ENCODE measurements at places on chromosomes 2 and 18.

DNA sequence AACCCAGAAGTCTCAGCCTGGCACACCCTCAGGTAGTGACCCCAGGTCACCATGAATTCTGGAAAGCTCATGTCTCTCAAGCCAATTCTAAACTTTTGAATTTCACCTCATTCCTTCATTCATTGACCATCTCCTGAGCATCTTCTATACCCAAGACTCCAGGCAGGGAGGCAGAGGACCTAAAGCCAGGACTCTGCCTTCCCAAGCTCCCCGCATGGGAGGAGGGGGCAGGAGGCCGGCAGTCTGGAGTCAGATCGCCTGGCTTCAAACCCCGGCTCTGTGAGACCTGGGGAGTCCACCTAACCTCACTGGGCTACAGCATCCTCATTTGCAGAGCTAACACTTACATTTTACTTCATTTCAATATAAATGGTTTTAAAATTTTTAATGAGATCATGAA, 59.0 kb downstream of the SMAD7 start:
- no peak for DNase-seq

GRCh38 chr2:36710858-36711515, 14.5 kb downstream of the VIT start:
- no peak for DNase-seq

DNA sequence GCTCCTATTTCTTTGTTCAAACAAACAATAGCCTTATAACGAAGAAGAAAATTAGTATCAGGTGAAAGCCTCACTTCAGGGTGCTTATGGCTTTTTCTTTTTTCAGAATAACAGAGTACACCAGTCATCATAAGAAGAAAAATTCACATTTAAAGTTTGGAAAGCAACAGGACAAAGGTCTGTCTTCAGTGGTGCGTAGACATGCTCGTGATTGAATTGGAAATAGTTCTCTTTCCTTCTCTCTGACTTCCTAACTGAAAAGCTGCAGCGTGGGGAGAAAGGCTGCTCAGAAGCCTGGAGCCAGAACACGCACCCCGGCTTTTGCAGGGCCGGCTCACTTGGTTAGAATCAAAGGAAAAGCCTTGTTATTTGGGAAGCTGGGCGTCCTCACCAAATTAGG, 127.6 kb upstream of the ZNF516 start:
- DNase-seq: no peak

GRCh38 chr2:152347076-152347475, 12.1 kb downstream of the FMNL2 start:
- no peak for DNase-seq

- DNase-seq: no peak
Observed at GRCh38 chr2:70686577-70687460, 81.2 kb downstream of the ADD2 start.

- DNase-seq: no peak
Observed at GRCh38 chr2:238568455-238569440, 142.0 kb downstream of the ASB1 start.

GRCh38 chr2:217934321-217935131, 68.3 kb downstream of the TNS1 start:
- DNase-seq: no peak

DNA sequence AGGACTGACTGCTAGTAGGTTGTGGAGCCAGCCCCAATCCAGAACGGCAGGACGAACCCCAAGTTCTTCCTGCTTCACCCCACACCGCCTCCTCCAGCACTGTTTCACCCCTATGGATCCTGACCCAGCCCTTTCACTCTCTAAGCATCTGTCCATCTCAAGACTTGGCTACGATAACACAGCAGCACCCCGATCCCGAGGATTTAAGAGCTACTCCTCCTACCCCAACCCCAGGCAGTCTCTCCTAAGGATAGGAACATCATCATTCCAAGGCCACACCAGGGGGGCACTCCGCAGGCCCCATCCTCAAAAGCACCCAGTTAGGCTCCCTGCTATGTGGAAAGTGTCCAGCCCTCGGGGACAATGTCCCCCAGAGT, 645 bp downstream of the KCTD18 start:
- no peak for DNase-seq

DNA sequence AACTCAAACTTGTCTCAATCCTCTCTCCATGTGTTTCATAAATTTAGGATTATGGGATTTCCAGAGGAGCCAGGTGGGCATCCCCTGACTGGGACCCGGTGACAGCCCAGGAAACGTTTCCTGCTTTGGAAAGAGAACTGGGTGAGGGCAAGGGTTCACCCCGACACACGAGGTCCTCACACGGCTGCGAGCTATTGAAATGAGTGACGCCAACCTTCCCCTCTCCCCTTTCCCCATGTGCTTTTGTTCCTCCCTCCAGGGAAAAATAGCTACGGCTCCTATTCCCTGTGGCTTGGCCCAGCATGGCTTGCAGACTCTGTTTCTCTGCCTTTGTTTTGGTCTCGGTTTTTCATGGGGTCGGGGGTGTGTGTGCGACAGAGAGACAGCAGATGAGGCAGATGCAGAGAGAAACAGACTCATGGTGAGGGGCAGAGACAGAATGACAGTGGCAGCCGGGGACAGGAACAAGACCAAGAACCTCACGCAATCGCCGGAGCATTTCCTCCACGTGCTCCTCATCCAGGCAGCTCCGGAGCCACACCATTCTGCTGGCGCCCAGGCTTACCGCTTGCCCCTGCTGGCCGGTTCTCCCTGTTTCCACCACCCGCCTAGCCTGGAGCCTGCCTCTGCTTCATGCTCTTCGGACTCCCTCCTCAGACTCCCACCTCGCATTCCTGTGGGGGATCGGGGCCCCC, 238.5 kb downstream of the DYSF start:
- DNase-seq: no peak

DNA sequence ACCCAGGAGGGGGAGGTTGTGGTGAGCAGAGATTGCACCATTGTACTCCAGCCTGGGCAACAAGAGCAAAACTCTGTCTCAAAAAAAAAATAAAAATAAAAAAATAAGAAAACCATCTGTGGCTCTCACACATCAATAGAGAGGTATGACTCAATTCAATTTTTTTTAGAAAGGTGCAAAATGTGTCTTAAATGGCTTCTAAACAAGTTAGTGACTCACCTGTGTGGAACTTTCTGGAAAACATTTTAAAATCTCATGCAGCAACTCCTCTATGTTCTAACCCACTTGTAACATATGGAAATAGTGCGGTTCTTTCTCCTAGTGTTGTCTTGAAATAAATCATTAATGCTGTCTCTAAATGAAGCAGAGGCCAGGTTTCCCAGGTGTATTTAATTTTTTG, 10.7 kb upstream of the SULT1C4 start:
- no peak for DNase-seq

DNA sequence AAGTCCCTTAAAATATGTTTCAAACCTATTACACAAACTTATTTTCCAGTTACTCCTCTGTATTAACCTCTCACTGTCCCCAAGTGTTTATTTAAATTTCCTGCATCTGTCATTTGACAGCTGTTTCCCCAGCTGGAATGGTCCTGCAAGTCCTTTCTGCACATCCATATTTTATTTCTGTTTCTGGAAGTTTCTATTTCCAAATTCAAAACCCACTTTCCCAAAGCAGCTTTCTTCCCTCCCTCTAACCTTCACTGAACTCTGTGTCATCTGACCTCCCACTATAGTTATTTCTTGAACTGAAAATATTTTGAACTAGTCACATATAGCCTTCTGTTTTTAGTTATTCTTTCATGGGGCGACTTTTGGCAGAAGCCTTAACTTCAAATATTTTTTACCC, 459.4 kb upstream of the MC4R start:
- DNase-seq: no peak

DNA sequence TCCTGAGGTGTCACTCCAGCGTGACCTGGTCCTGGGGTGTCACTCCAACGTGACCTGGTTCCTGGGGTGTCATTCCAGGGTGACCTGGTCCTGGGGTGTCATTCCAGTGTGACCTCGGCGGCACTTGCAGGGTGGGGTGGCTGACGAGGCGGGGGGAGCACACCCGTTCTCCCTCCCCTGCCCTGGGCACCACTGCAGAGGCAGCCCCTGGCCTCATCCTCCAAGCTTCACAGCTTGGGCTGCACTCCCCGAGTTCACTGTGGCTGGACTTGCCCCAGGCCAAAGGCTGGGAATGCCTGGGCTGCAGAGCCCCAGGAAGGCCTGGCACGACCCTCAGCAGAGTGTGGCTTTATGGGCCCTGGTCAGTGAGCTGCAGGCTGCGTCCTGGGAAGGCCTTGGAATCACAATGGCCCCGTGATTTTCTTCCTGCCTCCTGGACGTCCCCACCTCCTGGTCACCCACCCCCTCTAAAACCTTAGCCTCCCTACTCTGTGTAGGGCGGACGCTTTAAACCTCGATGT, 88.3 kb downstream of the NFATC1 start:
- no peak for DNase-seq

- DNase-seq: no peak
Observed at GRCh38 chr2:108884619-108885018, 98.0 kb downstream of the CCDC138 start.

DNA sequence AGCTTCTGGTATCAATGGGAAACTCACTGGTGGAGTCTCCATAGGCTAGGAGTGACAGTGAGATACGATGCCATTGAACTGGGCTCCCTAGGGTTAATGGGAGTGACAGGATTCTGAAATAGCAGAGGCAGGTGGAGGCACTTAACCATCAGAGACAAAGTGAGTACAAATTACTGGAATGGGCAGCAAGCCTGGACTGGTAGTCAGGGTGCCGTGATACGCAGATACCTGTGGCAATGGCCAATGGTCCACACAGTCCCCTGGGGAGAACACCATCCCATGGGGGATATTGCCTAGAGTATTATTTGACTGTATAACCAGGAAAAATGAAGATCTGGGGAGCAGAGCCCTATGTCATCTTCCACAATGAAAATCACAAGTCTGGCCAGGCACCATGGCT, 17.3 kb downstream of the CHCHD5 start:
- no peak for DNase-seq

DNA sequence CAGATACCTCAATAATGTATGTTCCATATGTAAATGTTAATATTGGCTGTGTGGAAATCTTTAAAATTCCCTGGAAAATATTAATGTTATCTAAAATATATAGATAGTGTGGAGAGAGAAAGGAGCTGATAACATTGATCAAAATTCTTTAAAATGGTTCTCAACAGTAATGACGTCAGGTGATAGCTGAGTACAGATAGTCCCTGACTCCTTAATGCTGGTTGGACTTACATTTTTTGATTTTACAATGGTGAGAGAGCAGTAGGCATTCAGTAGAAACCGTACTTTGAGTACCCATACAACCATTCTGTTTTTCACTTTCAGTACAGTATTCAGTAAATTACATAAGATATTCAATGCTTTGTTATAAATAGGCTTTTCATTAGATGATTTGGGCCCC, 146.6 kb downstream of the GALNT3 start:
- DNase-seq: no peak

- no peak for DNase-seq
Observed at GRCh38 chr2:74538881-74539339, 9.2 kb downstream of the HTRA2 start.

DNA sequence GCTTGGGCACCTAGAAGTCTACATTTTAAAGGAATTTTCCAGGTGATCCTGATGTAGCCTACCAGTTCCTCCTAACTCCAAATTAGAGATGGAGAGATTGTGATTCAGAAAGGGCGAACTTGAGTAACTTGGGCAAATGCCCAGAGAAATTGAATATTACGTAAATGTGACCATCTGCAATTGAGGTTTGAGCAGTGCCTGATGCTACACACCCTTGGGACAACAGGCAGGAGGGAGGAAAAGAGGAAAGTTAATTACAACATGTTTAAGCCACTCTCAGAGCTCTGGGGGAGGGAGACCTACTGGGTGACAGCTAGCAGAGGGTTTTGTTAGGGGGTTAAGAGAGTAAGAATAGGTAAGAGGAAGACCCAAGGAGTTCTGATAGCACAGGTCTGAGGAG, 208.9 kb downstream of the LPIN1 start:
- DNase-seq: no peak

- no peak for DNase-seq
Observed at GRCh38 chr2:165924946-165925345, 28.6 kb downstream of the TTC21B start.
